Thoracic aorta (tissue), 2 donors: ENCODE measurements at places on chromosomes 6 and 20. TPM values are rescaled to one million over a fixed set of nuclear protein-coding genes. Genes with fewer than 3 reads are reported as not detected.

Gene FNDC1
- total RNA-seq, result 5.3 TPM

Gene CCN5
- 994 TPM for total RNA-seq

Gene SAMD5
- 1.6 TPM for total RNA-seq

GRCh38 chr6:41767112-41767833 lies 12.4 kb downstream of the FRS3 start:
- no peak for DNase-seq

GRCh38 chr20:6121504-6121903 lies 1.3 kb downstream of the FERMT1 start:
- no peak for DNase-seq
